Activated CD8-positive, alpha-beta memory T cell treated with anti-CD3 and anti-CD28 coated beads, Interleukin-2, amount 10 ng/mL, durations not matched to agents 7 days and 5 days (primary cell): ENCODE measurements at places on chromosomes 1 and 21. TPM values are rescaled to one million over a fixed set of nuclear protein-coding genes. Genes with fewer than 3 reads are reported as not detected.

DNA sequence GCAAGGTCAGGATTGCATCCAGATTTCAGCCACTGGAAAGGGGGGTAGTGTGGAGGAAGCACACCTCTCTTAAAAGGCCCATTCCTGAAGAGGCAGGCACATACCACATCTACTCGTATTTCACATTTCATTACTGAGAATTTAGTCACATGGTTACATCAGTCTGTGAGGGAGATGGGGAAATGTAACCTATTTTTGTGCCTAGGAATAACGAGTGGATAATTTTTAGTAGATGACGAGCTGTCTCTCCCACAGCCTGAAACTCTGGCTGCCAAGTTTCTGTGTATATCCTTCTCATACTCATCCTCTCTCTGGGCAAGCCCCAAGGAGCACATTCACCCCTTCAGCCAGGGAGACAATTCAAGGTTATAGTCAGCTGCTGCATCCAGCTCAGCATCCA is 10.3 kb upstream of the C21orf91 start:
- H3K27me3 ChIP-seq, result no peaks in the 10 kb centered on the region
- no peak for DNase-seq
- no peaks in the 10 kb centered on the region for H3K4me1 ChIP-seq
- no peak overlapping the region for H3K27ac ChIP-seq
- no peak overlapping the region for H3K4me3 ChIP-seq
- H3K36me3 ChIP-seq, result peaks cover 9% of the 10 kb centered on the region

- no peaks in the 10 kb centered on the region for H3K36me3 ChIP-seq
- no peaks in the 10 kb centered on the region for H3K4me1 ChIP-seq
- no peak for DNase-seq
- H3K4me3 ChIP-seq, result no peak overlapping the region
These were observed 2.1 kb downstream of the CNTN2 start for GRCh38 chr1:205045146-205045545.

GRCh38 chr21:42887326-42887725 is 5.8 kb upstream of the NDUFV3 start:
- peaks cover 2% of the 10 kb centered on the region for H3K4me1 ChIP-seq
- H3K4me3 ChIP-seq, result no peak overlapping the region
- no peak overlapping the region for H3K27ac ChIP-seq

- H3K4me1 ChIP-seq, result peaks cover 16% of the 10 kb centered on the region
- H3K4me3 ChIP-seq, result no peak overlapping the region
- peaks cover 3% of the 10 kb centered on the region for H3K27me3 ChIP-seq
- no peaks in the 10 kb centered on the region for H3K36me3 ChIP-seq
- DNase-seq, result no peak
These were observed 26.9 kb upstream of the SYNC start for GRCh38 chr1:32729254-32730046.

GRCh38 chr1:228208831-228209551 is 1.1 kb downstream of the OBSCN start:
- H3K27ac ChIP-seq, result no peak overlapping the region
- no peak overlapping the region for H3K4me3 ChIP-seq
- peaks cover 2% of the 10 kb centered on the region for H3K4me1 ChIP-seq
- DNase-seq, result no peak

- no peak overlapping the region for H3K27ac ChIP-seq
- no peaks in the 10 kb centered on the region for H3K4me1 ChIP-seq
- peaks cover 3% of the 10 kb centered on the region for H3K27me3 ChIP-seq
- H3K36me3 ChIP-seq, result peaks cover 3% of the 10 kb centered on the region
- no peak for DNase-seq
- H3K4me3 ChIP-seq, result no peak overlapping the region
These were observed 318.5 kb upstream of the DUSP10 start for GRCh38 chr1:222060210-222060916.

DNA sequence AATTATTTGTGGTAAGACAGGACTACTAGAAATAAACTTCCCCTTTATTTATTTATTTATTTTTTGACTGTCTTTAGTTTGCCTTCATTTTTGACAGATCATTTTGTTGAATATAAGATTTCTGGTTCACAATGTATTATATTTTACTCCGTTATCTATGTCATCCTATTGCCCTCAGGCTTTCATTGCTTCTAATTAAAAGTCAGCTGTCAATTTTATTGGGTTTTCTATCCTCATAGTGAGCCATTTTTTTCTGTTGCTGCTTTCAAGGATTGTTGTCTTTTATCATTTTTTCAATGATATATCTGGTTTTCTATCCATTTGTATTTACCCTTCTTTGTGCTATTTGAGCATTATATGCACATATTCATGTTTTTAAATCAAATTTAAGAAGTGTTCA is 866.2 kb downstream of the LRRIQ3 start:
- H3K36me3 ChIP-seq, result no peaks in the 10 kb centered on the region
- H3K4me3 ChIP-seq, result no peak overlapping the region
- DNase-seq, result no peak
- H3K27ac ChIP-seq, result no peak overlapping the region

GRCh38 chr1:96559707-96560596 is 161.6 kb upstream of the PTBP2 start:
- no peaks in the 10 kb centered on the region for H3K27me3 ChIP-seq
- no peaks in the 10 kb centered on the region for H3K4me1 ChIP-seq
- H3K4me3 ChIP-seq, result no peak overlapping the region
- H3K27ac ChIP-seq, result no peak overlapping the region
- DNase-seq, result no peak

DNA sequence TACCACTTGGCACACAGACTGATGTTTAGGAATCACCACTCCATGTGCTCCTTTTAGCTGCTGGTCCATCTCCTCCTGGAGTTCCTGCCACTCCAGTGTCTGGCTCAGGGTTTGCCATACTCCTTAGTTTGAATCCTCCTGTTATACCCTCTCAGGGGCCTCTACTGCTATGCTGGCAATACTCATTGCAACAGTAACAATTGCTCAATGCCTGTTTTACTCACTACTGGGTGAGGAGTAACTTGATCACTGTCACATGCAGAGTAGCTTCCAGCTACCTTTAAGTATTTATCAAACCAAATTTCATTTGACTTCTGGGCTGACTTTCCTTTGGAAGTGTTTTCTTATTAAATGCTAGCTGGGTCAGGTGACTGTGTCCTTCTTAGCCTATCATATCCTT is 107.2 kb upstream of the WLS start:
- no peak for DNase-seq
- no peak overlapping the region for H3K4me3 ChIP-seq
- no peak overlapping the region for H3K27ac ChIP-seq
- H3K36me3 ChIP-seq, result no peaks in the 10 kb centered on the region

GRCh38 chr1:73034271-73034670 is 751.9 kb upstream of the NEGR1 start:
- H3K36me3 ChIP-seq, result no peaks in the 10 kb centered on the region
- no peaks in the 10 kb centered on the region for H3K27me3 ChIP-seq
- no peak for DNase-seq
- H3K27ac ChIP-seq, result no peak overlapping the region
- H3K4me1 ChIP-seq, result no peaks in the 10 kb centered on the region

DNA sequence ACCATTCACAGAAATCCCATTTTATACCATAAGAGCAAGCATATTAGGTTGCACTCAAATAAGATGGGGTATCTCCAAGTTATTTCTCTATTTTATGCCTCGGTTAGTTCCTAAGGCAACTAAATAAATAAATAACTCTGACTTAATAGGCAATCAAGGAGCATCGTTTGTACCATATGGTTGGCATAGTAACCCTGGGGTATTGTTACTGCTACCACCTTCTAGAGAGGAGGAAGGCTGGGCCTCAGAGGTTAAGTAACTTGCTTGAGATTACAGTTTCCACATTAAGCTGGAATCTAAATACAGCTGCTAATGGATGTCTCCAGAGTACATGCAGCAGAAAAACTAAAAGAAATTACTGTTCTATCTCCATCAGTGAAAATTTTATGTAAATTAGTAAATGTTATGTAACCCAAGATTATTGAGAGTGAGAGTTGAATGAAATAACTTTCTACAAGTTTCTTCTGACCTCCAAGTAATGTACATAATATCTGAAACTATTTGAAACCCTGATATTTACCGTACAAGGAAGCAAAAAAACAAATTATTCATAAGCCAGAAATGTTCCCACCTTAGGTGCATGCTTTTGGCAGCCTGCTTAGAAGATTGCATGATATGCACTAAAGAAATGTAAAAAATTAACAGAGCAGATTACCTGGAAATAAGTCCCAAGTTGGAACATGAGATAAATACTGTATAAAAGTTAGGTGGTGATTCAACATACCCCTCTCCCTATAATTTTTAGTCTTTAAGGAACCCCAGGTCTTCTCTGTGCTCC is 127.0 kb downstream of the CRB1 start:
- peaks cover 2% of the 10 kb centered on the region for H3K27me3 ChIP-seq
- no peak overlapping the region for H3K27ac ChIP-seq
- no peak overlapping the region for H3K4me3 ChIP-seq
- H3K4me1 ChIP-seq, result peaks cover 10% of the 10 kb centered on the region

AMY2A gene
- not detected for total RNA-seq

DENND2D gene
- total RNA-seq, result 209 TPM

KCNE2 gene
- total RNA-seq, result not detected

URB2 gene
- total RNA-seq, result 13.5 TPM

S1PR1 gene
- total RNA-seq, result 68.2 TPM

NUDT4B gene
- 0.84 TPM for total RNA-seq
